Activated CD4-positive, alpha-beta T cell treated with anti-CD3 and anti-CD28 coated beads, Interleukin-10, Interleukin-2, amounts not matched to agents 100 ng/mL and 50 ng/mL, durations not matched to agents 16 hours and 8 hours (primary cell): ENCODE measurements at places on chromosomes 1 and 21.

DNA sequence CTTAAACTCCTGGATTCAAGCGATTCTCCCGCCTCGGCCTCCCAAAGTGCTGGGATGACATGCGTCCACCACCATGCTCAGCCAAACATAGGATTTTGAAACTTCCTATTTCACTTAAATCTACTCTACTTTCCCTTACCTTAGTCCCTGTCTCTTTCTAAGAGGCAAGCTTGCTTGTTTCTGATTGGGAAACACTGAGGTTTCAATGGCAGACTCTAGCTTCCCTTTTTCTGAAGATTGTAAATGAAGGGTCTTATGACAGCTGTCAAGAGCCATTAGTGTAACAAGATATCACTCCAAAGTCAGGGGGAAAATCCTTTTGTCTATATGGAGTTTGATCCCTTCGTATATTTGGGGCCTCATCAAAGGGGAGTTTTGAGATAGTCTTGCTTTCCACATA, 23.5 kb upstream of the LMO4 start:
- DNase-seq, result no peak

DNA sequence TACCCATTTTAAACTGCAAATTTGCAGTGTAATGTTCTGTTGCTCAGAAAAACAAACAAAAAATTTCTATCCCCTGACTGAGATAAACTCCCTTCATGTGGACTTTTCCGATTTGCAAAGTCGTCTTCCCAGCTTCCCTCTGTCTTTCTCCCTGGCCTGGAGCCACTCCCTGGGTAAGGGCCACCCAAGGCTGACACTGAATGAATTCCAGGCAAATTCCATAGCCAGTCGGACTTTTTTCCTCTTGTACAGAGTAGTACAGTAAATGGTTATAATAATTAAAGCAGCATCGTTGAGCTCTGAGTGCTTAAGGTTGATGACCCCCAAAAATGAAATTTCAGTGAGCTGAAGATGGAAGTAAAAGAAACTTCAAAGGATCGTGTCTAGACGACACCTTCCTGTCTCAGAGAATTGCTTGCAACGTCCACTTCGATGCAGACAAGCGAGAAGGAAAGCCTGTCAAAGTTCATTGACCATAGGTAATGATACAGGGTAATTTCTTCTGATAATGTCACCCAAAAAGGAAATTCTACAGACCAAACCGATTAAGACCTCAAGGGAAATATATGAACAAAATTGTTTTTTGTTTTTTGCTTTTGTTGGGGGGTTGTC, 33.6 kb upstream of the LHX8 start:
- DNase-seq, result no peak

DNA sequence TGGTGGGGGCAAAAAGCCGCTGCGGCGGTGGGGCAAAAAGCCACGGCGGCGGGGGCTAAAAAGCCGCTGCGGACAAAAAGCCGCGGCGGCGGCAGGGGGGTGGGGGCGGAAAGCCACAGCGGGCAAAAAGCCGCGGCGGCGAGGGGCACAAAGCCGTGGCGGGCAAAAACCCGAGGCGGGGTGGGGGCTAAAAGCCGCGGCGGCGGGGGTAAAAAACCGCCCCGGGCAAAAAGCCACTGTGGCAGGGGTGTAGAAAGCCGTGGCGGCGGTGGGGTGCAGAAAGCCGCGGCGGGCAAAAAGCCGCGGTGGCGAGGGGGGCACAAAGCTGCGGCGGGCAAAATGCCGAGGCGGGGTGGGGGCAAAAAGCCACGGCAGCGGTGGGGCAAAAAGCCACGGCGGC, 3901.8 kb downstream of the SRGAP2C start:
- DNase-seq, result no peak

DNA sequence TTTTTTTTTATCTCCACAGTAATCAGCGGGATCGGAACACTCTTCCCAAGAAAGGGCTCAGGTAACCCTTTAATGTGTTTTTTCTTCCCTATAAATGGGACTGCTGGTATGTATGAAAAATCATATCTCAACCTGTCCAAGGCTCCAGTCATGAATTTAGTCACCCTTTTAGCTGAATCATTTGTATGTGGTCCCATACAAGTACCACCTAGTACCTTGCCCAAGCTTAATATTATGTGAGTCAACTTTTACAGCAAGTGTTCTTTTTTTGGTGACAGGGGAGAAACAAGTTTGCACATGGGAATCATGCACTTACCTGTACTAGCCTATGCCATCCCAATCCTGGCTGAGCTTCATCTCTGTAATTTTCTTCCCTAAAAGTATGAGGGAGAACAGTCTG, 43.7 kb upstream of the IPO9 start:
- DNase-seq, result no peak

GRCh38 chr1:90176530-90176929, 181.6 kb downstream of the ZNF326 start:
- no peak for DNase-seq

GRCh38 chr1:153662269-153662668, 3.8 kb downstream of the SNAPIN start:
- no peak for DNase-seq

- no peak for DNase-seq
Measured at GRCh38 chr1:101253976-101254674, 17.3 kb downstream of the S1PR1 start.

- no peak for DNase-seq
Measured at GRCh38 chr1:2474933-2475371, 1.1 kb upstream of the PLCH2 start.
